ENCODE measurements at places on chromosomes 11 and 22.

DNA sequence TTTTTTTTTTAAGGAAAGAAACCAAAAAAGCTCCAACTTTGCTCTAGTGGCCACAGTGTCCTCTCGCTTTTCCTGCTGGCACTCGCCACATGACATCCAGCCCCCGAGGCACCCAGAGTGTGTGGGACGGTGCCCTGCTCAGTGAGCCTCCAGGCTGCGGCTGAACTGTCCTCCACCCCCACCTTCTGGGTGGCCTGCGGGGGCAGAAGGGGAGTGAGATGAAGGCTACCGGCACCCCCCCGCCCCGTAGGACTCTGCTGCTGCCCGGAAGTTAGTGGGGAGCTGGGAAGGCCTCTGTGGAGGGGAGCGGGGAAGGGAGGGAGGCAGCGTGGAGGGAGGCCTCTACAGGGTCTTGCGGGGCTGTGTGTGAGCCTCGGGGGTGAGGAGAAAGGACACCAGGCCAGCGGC, 264.4 kb downstream of the CTTN start:
- DNase-seq, result no peak

DNA sequence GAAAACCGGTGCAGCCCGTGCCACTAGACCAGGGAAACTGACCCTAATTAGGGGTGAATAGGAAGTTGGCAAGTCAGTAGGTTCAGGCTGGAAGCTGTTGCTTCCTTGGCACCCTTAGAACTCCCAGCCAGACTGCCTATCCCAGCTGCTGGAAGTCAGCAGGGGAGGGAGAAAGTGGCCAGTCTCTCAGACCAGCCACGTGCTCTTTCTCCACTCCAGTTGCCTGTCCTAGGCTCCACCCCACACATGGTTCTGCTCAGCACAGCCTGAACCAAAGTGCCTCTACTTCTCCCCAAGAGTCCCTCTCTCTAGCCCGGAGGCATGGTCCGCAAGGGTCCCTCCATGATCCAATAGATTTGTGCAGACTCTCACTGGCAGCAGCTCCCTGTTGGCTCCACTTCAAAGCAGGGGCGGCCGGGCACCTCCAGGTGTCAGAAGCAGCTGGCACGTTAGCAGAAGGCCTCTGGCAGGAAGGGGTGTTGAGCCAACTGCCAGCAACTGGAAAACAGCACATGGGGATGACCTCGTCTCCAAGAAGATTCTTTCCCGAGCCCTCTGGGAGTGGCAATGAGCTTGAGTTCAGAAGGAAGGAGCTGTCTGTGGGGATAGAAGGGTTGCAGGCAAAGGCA, 27.7 kb downstream of the ARFGAP2 start:
- no peak for DNase-seq

- no peak for DNase-seq
Measured at GRCh38 chr11:36006556-36006955, 62.7 kb downstream of the LDLRAD3 start.

DNA sequence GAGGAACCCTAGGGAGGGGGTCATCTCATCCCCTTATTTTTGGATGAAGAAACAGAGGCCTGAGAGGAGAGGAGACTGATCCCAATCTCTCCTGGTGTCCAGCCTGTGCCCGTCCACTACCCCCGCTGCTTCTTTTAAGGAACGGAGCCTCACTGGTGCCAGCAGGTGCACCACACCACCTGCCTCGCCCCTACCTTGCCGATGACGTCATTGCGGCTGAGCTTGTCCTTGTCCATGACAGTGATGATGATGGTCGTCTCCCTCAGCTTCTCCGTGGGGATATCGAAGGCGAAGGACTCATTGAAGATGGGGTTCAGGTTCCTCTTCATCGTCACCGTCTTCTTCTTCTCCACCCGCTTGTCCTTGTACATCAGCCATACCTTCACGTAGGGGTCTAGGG, 14.3 kb downstream of the LRRC10B start:
- no peak for DNase-seq

DNA sequence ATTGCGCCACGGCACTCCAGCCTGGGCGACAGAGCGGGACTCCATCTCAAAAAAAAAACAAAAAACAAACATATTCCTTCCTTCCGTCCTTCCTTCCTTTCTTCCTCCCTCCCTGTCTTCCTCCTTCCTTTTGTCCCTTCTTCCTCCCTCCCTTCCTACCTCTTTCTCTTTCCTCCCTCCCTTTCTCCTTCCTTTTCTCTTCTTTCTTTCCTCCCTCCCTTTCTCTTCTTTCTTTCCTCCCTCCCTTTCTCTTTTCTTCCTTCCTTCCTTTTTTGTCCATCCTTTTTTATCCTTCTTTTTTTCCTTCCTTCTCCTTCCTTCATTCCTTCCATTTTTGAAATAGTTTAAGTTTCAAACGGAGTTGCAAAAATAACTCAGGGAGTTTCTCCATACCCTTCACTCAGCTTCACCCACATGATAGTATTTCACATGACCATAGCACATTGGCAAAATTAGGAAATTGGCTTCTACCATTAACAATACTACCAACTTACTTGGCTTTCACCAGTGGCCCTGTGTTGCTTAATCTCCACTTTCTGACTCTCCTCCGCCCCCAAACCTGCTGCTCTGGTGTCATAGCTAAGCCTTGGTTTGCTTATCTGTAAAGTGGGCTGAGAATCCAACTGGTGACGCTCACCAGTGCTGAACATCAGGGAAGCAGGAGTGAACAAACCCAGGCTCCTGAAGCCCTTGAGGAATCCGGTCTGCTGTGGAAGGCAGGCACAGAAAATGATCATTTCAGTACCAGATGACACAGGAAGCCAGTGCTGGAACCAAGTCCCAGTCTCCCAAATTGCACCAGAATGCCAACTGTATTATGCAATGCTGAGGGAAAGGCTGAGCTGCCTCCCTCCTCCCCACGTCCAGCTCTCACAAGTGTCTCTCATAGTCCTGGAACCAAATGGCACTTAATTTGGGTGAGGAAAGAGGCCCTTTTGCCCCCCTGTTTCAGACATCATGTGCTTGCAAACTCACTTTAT, 17.2 kb upstream of the CRYBB3 start:
- DNase-seq, result no peak

- DNase-seq, result no peak
Measured at GRCh38 chr22:21734540-21735199, 924 bp downstream of the YPEL1 start.

DNA sequence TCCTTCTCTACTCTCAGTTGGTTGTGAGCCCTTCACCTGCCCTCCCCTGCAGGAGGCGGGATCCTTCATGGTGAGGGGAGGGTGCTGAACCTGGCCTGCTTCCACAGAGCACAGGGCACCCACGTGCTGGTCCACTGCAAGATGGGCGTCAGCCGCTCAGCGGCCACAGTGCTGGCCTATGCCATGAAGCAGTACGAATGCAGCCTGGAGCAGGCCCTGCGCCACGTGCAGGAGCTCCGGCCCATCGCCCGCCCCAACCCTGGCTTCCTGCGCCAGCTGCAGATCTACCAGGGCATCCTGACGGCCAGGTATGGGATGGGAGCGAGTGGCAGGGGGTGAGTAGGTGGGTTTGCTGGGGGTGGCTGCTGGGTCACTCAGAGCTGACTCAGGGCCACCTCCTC, 6.3 kb downstream of the SSH3 start:
- DNase-seq, result no peak

DNA sequence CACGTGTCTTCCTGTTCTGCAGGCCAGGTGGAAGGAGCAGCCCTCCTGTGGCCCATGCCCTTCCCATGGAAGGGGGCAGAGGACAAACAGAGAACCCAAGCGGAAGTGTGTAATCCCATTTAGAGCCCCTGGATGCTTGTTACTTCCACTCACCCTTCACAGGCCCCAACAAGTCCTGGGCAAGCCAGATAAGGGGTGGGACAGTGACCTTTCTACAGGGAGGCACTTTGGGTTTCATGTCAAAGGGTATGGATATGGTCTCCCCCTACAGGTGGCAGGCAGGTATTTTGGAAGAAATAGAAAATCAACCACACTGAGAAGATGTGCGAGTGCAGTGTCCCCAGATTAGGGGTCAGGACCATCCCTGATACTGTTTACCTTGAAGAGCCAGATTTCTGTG, 11.4 kb downstream of the MPEG1 start:
- DNase-seq, result no peak

GRCh38 chr11:57487920-57488659, 27.4 kb downstream of the SLC43A1 start:
- no peak for DNase-seq

DNA sequence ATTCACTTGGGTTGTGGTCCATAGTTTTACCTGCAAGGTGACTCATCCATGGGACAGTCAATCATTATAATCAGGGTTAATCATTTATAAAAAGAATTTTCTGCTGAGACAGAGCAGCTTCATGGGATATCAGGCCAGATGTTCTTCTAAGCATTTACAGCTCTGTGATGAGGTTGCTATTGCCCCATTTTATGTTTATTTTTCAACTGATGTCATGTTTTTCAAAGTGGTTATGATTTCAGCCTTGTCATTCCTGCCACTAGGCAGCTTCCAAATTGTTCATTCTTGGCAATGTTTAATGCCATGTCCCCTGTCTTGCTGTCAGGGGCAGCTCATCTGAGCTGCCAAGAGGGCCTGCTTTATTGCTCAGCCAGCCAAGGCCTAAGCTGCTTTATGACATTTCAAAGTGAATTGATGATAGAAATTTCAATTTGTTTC, 35.9 kb upstream of the ZBED5 start:
- no peak for DNase-seq

- no peak for DNase-seq
Measured at GRCh38 chr11:2276280-2277007, 6.1 kb upstream of the ASCL2 start.

GRCh38 chr11:88404932-88405710, 67.6 kb upstream of the CTSC start:
- DNase-seq, result no peak

DNA sequence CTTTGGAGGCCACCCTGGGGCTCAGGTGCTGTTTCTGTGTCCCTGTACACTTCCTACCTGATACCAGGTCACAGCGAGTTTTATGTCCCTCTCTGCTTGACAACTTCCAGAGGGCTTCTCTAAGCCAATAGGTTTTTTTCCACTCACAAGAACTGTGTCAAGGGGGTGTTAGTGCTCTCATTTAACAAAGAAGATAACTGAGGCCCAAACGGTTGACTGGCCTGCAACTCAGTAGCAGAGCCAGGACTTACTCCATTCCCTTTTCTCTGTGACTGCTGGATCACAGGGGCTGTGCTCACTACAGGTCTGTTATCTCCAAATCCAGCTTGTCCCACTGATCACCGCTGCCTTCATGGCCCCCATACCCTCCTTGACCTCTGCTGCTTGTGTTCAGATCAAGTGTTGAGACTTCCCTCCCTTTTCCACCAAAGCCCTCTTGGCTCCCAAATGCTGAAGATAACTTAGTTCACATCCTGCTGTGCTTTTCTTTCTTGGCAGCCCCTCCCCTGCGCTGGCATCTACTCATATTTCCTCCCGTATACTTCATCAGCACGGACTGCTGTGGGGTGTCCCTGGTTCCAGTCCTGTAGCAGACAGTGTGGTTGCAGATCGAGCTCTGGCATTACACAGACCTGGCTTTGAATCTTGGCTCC, 41.3 kb downstream of the POU2F3 start:
- DNase-seq, result no peak

DNA sequence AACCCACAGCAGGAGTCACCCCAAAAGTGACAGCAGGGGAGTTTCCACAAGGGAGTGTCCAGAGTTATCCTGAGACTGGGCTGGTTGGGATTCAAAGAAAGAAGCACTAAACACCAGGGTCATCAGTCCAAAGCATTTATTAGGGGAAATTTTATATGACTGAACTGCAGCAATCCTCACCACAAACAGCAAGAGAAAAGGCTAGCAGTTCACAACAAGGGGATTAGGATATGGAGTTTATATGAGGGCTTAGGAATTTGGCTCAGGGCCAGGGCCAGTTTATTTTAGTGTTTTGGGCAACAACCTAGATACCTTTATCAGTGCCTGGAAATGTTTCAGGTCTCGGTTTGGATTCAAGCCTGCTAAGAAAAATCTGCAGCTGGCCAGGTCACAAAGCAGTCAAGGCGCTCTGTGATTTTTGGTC, 4.6 kb upstream of the TMEM126A start:
- DNase-seq, result no peak

GRCh38 chr22:35154937-35155387, 89.0 kb downstream of the ISX start:
- DNase-seq, result no peak

DNA sequence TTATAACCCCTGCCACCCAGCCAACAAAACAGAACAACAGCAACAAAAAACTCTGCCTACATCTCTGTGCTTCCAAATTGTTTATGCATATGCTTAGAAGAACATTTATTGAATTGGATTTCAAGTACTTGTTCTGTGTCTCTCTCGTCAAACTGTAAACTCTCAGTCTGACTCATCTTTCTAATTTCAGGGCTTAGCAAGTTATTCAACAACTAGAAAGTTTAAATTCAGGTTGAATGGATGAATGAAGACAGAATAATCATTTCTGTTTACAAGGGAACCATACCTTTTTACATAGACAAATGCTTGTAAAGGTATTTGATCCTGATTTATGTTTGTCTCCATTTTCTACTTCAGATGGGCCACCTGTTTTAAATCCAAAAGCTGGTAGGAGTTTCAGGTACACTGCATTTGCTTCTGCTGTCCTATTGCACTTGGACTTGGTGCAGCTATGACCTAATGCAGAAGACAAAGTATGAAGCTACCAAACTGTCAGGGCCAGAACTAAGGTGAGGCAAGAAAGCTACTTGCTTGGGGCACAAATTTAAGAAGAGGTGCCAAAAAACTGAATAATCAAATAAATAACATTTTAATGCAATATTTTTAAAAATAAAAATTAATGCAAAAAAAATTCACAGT, 1.6 kb upstream of the FBXO3 start:
- no peak for DNase-seq
